T-helper 1 cell (primary cell): ENCODE measurements at places on chromosomes 2 and 18.

- DNase-seq: no peak
Measured at GRCh38 chr2:60759654-60760053, 3.6 kb downstream of the PAPOLG start.

GRCh38 chr18:35938562-35938961 is 33.9 kb upstream of the RMP24 start:
- DNase-seq: no peak

GRCh38 chr2:195029804-195030654 is 627.0 kb upstream of the SLC39A10 start:
- DNase-seq: no peak

DNA sequence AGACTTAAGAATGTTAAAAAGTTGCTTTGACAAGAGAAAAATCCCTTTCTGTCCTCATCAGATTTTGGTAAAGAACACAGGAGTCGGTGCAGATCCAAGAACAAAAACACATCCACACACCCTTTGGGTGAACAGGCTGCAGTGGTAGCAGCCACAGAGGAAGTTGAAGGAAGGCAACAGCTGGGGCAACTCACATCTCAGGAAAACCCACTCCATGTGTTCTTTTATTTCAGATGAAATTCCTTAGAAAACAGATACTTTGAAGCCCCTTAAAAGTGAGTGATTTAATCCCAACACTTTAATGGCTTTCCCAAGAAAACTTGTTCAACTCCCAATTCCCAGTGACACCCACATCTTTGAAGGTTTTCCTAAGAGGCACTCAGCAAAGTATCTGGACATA is 271.3 kb downstream of the ICOS start:
- no peak for DNase-seq

DNA sequence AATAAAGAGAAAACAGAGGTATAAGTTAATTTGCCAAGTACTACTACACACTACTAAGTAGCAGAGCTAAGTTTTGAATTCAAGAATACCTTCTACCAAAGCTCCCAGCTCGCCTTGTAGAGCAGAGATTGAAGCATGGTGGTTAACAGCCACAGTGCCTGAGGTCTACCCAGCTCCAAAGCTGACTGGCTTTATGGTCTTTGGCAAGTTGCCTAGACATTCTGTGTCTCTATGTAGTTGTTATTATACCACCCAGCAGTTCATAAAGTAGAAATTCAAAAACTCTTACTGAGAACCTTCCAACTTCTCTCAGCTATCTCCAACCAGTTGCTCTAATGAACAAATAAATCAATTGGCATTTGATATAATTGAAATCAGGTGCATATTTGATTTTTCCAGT is 87.8 kb downstream of the PDE11A start:
- DNase-seq: no peak

DNA sequence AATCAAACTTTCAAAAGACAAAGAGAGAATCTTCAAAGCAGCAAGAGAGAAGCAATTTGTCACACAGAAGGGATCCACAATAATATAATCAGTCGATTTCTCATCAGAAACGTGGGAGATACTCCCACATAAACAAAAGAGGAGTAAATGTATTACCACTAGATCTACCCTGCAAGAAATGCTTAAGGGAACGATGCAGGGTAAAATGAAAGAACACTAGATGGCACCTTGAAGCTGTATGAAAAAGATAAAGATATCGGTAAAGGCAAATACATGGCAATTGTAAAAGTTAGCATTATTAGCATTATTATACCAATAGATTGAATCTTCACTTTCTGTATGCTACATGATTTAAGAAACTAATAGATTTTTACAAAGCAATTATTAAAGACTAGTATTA is 677.0 kb downstream of the SUCLG1 start:
- DNase-seq: no peak

DNA sequence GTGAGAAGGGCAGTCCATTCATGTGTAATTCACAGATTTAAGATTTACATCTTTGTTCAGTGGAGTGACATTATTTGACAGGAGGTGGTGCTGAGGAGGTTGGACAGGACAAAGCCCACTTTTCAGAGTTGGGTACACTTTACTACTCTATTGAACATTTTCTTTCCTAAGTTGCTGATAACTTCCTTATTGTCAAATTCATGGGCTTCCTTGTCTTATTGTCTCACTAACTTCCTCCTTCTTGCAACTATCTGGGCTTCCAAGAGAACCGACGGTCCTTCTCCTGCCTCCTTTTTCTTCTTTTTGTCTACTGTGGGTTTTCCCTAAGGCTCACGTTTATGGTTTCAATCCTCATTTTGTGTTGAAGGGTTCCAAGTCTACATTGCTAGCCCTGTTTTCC is 67.7 kb upstream of the DNMT3A start:
- no peak for DNase-seq

- DNase-seq: no peak
Measured at GRCh38 chr2:65475000-65475399, 42.6 kb upstream of the SPRED2 start.

DNA sequence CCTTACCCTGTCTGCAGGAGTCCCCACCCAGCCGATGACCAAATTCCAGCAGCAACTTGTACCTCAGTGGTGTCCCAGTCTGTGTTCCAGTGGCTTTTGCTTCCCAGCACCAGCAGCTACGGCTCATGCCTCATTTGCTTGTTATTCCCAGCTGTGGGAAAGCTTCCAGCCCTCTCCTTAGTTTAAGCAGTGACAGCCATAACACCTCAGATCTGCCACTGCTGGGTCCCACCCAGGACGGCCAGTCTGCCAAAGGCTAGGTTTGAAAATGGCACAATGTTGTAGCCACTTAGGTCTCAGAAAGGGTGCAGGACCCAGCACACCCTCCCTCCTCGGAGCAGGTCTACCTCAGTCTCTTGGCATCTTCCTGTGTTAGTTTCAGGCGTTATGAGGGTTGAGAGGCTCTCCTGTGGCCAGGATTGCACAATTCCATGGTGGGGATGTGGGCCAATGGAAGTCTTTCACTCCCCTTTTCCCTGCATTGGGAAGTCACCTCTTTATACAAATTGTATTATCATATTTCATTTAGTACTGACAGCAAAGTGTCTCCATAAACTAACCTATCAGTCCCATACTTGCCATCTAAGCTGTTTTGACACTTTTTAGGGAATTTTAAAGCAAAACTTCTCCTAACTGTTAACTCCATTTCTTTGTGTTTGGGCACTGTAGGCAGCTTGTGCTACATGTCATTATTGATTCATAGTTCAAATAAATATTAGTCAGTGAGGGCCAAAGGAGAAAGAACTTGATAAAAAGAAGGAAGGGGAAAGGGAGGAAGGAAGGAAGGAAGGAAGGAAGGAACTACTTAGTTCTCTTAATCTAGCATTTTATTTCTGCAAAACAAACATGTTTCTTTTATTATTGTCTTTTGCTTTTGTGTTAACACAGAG is 62.9 kb upstream of the FAM110C start:
- DNase-seq: no peak

GRCh38 chr2:162266460-162266760 is 23.2 kb upstream of the FAP start:
- no peak for DNase-seq

DNA sequence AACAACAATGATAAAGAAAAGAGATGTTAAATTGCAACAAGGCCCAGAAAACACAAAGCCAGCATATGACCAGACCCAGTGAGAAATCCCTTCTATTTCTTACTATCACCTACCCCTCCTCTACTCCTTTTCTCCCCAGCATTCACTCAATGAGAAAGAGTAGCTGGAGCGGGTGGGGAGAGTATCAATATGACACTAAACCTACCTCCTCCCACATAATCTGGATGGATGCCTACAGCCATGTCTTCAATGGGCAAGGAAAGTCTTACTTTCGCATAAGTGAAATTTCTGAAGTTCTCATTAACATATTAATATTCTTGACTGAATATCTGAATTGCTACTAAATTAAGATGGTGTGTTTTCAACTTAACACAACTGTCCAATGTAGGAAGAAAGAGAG is 78.2 kb downstream of the AFF3 start:
- DNase-seq: no peak

GRCh38 chr2:27264753-27265535 is 2.1 kb upstream of the SLC30A3 start:
- DNase-seq: peak; percentile 50

DNA sequence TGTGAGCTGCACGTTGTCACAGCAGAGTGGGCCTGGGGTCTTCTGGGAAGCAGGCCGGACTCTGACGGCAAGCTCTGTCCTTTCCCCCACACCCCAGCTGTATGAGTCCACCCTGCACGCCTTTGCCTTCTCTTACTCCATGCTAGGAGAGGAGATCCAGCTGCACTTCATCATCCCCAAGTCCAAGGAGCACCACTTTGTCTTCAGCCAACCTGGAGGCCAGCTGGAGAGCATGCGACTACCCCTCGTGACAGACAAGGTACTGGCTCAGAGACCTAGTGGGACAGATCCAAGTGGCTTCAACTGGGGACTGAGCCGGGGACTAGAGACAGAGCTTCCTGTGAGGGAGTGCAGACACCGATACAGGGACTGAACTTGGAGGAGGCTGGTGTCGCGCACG is 40.1 kb downstream of the NTSR2 start:
- DNase-seq: no peak

DNA sequence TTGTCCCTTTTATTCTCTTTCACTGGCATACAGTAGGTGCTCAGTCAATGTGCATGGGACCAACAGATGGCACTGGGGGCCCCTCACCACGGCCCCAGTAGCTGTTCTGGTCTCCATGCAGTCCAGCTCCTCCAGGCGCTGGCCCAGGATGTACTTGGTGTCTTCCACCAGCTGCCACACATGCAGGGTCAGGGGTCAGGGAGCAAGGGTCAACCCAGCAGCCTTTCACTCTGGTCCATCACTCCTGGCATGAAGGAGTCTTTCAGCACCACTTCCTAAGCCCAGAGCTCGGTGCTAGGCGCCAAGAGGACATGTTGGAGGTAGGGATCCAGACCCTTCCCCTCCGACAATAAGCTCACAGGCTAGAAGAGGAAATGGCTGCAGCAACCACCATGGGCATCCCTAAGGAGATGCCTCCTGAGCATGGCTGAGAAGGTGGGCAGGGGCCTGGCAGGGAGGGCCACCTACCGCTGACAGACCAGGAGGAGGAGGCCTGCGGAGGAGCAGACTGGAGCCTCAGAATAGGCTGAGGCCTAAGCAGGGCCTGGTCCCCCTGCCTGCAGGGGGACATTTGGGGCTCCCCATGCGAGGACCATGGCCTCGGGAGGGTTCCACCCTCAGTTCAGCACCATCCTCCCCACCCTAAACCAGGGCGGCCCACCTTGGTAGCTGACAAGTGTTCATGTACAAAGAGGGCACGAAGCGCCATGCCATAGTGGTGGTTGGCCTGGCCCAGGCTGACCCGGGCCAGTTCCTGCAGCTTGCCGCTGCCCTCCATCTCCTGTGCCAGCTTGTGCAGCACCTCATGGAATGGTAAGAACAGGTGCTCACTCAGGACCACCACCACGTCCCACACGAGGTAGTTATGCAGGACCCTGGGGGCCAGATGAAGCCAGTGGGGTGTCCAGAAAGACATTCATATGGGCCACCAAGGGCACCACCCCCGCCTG is 10.2 kb downstream of the ALPG start:
- DNase-seq: no peak

- no peak for DNase-seq
Measured at GRCh38 chr2:51919395-51919794, 887.5 kb upstream of the NRXN1 start.

DNA sequence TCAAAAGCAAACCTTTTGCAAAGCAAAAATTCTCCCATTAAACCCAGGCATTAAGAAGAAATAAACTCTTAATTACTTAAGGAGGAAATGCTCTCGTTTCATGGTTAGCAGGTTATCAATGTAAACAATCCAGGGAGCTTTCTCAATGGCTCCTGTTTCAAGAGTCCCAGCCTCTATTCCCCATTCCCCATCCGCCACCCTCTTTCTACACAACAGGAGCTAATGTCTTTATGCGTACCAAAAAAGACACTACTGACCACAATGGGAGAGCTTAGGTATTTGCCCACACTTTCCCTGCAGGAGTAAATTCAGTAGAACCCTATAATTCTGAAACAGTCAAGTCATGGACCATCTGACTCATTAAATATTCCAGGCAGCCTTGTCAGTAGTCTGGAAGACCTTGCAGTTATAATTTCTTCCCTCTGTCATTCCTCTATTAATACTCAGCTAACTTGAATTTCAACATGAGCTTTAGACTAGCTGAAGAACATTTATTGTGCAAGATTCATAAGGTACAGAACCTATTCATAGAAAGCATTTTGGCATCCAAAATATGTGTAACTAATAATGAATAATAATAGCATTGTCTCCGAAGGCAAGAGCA is 48.6 kb downstream of the SLC8A1 start:
- DNase-seq: no peak

DNA sequence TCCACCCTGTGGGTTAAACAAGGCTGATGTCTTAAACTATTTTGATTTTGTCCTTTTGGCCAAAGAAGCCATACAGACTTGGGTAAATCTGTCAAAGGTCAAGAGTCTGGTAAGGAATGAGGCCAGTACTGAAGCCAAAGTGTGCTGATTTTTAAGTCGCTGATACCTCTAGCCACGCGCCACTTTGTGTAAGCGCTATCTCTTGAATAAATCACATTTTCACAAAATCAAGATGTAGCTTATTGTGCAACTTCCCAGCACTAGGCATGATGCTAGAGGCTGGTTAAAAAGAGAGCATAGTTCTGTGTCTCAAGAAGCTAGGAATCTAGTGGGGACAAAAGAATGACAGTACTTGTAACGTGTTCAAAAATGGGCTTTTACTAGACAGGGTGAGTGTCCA is 510.6 kb upstream of the RAB6C start:
- no peak for DNase-seq

GRCh38 chr2:175631245-175631623 is 370.8 kb downstream of the LNPK start:
- DNase-seq: no peak

GRCh38 chr2:143284087-143284675 is 155.0 kb downstream of the ARHGAP15 start:
- DNase-seq: no peak

DNA sequence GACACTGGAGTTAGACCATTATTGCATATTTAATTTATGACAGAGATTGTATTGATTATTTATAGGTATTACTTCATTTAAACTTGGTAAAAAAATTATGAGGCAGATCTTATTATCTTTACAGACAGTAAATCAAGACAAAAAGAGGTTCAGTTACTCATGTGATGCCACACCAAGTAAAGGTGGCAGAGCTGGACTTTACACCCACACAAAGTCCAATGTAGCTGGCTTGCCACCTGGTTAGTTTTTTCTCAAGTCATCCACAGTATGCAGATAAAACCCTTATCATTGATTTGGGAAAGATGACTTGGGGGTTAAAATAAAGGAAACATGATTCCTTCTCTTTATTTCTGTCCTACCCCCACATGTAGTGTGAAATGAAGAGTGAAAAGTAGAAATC is 137.2 kb downstream of the CNTNAP5 start:
- DNase-seq: no peak

- no peak for DNase-seq
Measured at GRCh38 chr2:71538241-71538640, 84.9 kb downstream of the DYSF start.

GRCh38 chr2:233011268-233011650 is 1.8 kb downstream of the NGEF start:
- DNase-seq: no peak

DNA sequence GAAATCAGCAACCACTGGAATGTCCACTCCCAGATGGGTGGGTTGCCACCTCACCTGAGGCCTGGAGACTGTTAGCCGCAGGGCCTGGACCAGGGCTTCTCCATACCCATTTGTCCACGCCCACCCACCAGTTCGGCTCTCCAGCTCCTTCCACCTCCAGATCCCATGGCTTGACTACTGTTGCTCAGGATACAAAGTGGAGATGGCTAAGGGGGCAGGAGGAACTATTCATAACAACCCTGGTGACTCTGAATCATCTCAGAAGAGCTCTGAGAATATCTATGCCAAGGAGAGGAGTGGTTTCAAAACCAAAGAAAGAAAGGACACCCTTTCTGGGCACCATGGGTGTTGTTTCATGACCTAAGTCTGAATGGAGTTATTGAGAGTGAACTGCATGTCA is 145.8 kb downstream of the LAMA3 start:
- no peak for DNase-seq
